ENCODE measurements at places on chromosomes 2 and 18. TPM values are rescaled to one million over a fixed set of nuclear protein-coding genes. Genes with fewer than 3 reads are reported as not detected.

Gene SCN1A
- total RNA-seq, result not detected

Gene IL1RL1
- total RNA-seq, result 4.1 TPM

Gene TGOLN2
- 50.2 TPM for total RNA-seq

DNA sequence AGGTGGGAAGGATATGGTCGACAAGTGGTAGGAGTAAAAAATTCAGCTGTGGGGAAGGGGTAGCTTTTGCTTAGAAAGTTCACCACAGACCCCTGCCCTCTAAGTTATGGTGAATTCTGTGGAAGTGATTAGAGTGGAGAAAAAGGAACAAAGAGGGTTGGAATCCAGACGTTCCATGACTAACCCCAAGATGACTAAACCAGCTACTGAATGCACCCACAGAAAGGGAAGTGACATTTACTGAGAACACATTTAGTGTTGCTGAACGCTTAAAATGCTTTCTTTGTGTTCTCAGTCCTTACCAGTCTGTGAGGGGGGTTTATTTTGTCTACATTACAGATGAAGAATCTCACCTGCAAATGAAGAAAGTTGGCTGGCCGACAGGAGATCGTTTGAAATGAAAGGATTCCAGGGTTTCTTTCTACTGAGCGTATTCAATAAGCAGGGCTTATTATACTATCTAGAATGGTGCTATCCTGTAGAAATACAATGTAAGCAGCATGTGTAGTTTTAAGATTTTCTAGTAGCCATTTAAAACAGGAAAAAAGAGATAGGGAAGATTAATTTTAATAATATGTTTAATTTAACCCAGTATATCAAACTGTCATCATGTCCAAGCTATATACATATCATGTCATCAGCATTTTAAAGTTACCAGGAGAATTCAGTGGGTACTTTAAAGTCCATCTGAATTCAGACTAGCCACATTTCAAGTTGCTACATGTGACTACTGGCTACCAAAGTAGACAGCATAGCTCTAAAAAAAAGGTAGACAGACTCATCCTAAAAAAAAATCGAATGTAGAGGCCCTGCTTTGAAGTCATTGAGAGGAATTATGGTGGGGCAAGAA, 60.1 kb downstream of the LIMS1 start:
- H3K4me1 ChIP-seq, result peaks cover 22% of the 10 kb centered on the region
- H3K27ac ChIP-seq, result peak overlapping the region; percentile 66
- H3K36me3 ChIP-seq, result no peaks in the 10 kb centered on the region
- H3K4me3 ChIP-seq, result no peak overlapping the region
- DNase-seq, result no peak

DNA sequence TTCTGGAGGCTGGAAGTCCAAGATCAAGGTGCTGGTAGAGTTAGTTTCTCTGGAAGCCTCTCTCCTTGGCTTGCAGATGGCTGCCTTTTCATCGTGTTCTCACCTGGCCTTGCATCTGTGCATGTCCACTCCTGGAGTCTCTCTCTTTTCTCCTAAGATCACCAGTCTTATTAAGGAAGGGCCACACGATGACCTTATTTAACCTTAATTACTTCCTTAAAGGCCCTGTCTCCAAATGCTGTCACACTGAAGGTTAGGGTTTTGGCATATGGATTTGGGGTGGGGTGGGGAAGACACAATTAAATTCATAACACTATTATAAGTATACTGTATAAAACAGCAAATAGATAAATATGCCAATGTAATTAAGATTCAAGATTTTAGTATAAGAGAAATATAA, 402.4 kb upstream of the HS6ST1 start:
- no peaks in the 10 kb centered on the region for H3K36me3 ChIP-seq
- no peaks in the 10 kb centered on the region for H3K4me1 ChIP-seq
- no peak overlapping the region for H3K27ac ChIP-seq
- no peak overlapping the region for H3K4me3 ChIP-seq

GRCh38 chr2:105600949-105601794, 143.5 kb upstream of the NCK2 start:
- H3K27me3 ChIP-seq, result no peaks in the 10 kb centered on the region
- H3K4me1 ChIP-seq, result no peaks in the 10 kb centered on the region
- DNase-seq, result no peak
- no peaks in the 10 kb centered on the region for H3K36me3 ChIP-seq
- no peak overlapping the region for H3K4me3 ChIP-seq
- H3K27ac ChIP-seq, result no peak overlapping the region

DNA sequence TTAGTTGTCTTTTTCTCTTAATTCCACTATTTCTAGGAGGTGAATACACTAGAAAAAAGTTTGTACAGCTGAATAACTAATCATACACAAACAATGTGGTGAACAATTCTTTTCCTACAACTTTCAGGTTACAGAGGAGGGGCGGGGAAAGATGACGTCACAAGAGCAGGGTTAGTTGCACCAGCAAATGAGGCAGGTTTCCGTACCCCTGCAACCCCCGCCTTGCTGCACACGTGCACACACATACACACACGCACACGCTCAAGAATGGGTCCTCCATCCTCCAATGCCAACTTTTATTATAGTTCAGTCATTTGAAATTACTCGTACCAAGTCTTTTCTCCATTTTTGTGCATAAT, 122.8 kb downstream of the ARL4C start:
- peak overlapping the region; percentile 34 for H3K4me3 ChIP-seq
- H3K27ac ChIP-seq, result peak overlapping the region; percentile 90
- no peak for DNase-seq
- H3K4me1 ChIP-seq, result peaks cover 22% of the 10 kb centered on the region
- no peaks in the 10 kb centered on the region for H3K27me3 ChIP-seq

- DNase-seq, result no peak
- H3K4me1 ChIP-seq, result peaks cover 6% of the 10 kb centered on the region
- H3K4me3 ChIP-seq, result no peak overlapping the region
- no peak overlapping the region for H3K27ac ChIP-seq
- H3K27me3 ChIP-seq, result no peaks in the 10 kb centered on the region
Measured at GRCh38 chr2:239106314-239106908, 258.5 kb downstream of the TWIST2 start.

DNA sequence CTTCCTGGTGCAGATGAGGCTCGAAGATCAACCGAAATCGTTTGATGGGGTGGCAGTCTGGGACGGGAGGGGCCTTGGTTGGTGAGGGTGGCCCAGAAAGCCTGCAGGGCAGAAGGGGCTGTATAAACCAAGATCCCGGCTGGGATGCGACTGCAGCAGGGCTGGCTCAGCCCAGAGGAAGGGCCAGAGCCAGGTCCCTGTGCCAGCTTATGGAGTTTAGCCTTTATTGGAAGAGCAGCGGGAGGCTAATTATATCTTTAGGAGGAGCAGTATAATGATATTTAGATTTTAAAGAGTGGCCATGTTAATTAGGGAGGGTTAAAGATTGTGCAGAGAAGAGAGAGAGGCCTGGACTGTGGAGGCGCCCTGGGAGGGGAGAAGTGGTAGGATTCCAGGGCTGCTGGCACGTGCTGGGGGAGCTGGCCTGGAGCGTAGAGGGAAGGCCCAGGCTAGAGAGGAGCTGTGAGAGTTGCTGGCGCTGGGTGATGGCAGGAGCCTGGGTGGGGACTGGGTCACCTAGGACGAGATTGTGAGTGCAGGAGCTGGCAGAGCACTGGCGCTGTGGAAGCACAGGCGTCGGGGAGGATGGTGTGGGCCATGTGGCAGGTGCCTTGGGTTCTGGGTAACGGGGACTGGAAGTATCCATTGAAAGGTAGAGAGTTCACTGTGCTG, 25.1 kb downstream of the TRAF3IP1 start:
- H3K4me1 ChIP-seq, result no peaks in the 10 kb centered on the region
- H3K27me3 ChIP-seq, result no peaks in the 10 kb centered on the region
- H3K36me3 ChIP-seq, result no peaks in the 10 kb centered on the region
- H3K4me3 ChIP-seq, result no peak overlapping the region

- no peak for DNase-seq
- no peaks in the 10 kb centered on the region for H3K4me1 ChIP-seq
- H3K4me3 ChIP-seq, result no peak overlapping the region
- H3K36me3 ChIP-seq, result no peaks in the 10 kb centered on the region
Measured at GRCh38 chr2:184611361-184612085, 13.2 kb downstream of the ZNF804A start.

- no peak overlapping the region for H3K27ac ChIP-seq
- no peaks in the 10 kb centered on the region for H3K36me3 ChIP-seq
- DNase-seq, result no peak
- no peaks in the 10 kb centered on the region for H3K27me3 ChIP-seq
Measured at GRCh38 chr18:35192415-35192814, 48.4 kb upstream of the ZNF397 start.

GRCh38 chr18:478681-479080, 21.8 kb downstream of the COLEC12 start:
- peaks cover 3% of the 10 kb centered on the region for H3K4me1 ChIP-seq
- peak overlapping the region; percentile 33 for H3K27ac ChIP-seq
- no peak overlapping the region for H3K4me3 ChIP-seq
- DNase-seq, result no peak

GRCh38 chr2:226644399-226644865, 155.2 kb downstream of the IRS1 start:
- no peaks in the 10 kb centered on the region for H3K36me3 ChIP-seq
- peaks cover 9% of the 10 kb centered on the region for H3K4me1 ChIP-seq
- peaks cover 27% of the 10 kb centered on the region for H3K27me3 ChIP-seq
- H3K4me3 ChIP-seq, result no peak overlapping the region
- H3K27ac ChIP-seq, result peak overlapping the region; percentile 5
- DNase-seq, result no peak

DNA sequence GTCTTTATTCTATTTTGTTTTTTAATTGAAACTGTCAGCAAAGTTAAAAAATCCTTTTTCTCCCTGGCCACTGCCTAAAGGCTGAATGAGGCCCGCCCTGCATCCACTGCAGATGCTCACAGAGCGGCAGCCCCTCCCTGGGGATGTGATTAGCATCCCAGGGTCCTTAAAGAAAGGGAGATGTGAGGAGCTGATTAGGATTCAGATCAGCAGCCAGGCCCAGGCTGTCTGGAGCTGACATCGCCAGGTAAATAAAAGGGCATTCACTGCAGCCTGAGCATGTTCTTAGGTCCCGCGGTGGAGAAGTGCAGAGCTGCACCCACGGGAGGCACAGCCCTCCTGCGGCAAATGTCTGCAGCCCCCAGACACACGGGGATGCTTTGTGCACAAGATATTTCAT, 83.8 kb downstream of the LONRF2 start:
- H3K27ac ChIP-seq, result no peak overlapping the region
- no peak overlapping the region for H3K4me3 ChIP-seq
- H3K27me3 ChIP-seq, result peaks cover 8% of the 10 kb centered on the region

DNA sequence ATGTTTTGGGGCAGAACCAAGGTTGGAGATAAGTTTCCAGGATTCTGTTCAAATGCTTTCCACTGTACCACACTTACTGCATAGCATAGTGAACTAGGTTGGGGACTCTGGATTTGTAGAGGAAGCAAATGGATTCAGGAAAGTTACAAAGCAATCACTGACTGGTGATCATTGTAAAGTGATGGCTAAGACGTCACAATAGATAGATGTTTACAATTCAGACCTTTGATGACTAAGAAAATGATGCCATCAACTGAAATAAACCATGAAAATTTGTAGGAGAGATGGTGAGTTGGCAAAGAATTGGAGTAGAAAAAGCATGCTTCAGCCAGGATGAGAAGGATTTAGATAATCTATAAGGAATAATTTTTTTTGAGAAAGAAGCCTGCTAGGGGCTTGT, 178.0 kb downstream of the UBE2E3 start:
- H3K36me3 ChIP-seq, result no peaks in the 10 kb centered on the region
- H3K27ac ChIP-seq, result no peak overlapping the region
- DNase-seq, result no peak

DNA sequence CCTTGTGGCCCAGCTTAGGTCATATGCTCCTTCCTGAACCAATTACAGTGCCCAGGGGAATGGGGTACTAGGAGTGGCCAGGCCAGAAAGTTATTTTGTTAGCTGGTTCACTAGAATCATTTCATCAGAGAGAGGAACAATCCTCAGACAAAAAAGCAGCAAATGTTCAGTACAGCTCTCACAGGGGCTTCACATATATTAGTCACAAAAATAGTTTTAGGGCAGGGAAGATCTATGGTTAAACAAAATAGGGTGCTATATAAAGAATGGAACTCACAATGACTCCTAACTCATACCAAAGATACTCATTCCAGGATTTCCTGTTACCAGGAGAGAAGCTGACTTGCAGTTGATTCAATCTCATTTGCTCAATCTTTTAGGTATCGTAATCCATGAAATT, 71.0 kb downstream of the CWC22 start:
- no peak overlapping the region for H3K27ac ChIP-seq
- H3K4me1 ChIP-seq, result no peaks in the 10 kb centered on the region
- peaks cover 11% of the 10 kb centered on the region for H3K36me3 ChIP-seq
- DNase-seq, result no peak

DNA sequence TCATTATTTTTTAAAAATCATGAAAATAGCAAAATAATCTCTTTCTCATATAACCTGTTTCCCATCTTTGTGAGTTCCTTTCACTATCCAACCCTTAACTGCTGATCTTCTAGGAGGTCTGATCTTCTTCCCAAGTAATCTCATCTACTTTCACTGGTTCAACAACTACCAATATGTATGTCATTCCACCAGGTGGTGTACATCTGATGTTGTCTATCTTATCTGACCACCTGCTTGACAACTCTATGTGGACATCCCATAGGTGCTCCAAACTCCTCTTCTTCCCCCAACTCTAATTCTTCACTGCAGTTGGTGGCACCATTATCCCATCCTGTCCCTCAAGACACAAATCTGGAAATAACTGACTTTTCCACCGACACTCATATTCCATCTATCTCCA, 62.5 kb downstream of the FAM228A start:
- no peaks in the 10 kb centered on the region for H3K36me3 ChIP-seq
- no peaks in the 10 kb centered on the region for H3K27me3 ChIP-seq
- no peaks in the 10 kb centered on the region for H3K4me1 ChIP-seq

GRCh38 chr18:69885841-69886531, 61.7 kb downstream of the CD226 start:
- H3K27ac ChIP-seq, result no peak overlapping the region
- no peak overlapping the region for H3K4me3 ChIP-seq

DNA sequence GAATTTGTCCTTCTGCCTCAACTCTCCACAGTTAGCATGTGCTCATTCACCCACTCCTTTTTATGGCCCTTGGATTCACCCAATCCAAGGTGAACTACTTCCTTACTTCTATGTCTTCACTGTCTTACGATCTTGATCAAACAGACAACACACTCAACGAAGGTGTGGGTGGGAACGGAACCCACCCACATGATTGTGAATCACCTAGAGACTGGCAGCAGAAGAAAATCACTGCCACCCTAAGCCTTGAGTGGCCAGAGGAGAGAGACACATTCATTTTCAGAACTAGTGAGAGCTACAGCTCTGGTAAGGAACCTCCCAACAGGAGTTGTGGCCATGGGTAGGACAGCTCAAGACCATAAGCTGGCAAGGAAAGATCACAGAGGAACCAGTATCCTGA, 194.3 kb downstream of the PLCL1 start:
- no peak overlapping the region for H3K4me3 ChIP-seq
- H3K27me3 ChIP-seq, result no peaks in the 10 kb centered on the region
- no peak for DNase-seq
- H3K36me3 ChIP-seq, result no peaks in the 10 kb centered on the region

DNA sequence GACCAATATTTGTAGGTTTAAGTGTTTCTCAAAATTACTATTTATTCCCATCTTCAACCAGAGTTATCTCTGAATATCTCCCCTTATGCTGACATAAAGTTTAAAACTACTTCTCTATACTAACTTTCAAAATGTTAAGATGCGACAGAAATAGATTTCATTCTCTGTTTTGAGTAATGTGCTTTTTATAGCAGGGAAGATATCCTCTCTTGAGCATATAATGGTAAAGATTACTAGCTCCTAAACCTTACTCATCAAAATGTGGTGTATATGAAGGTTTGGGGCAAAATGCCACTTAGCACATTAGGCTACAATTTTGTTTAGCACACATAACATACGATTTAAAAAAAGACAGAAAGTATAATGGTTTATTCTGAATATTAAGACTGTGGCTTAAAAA, 54.4 kb downstream of the CWC22 start:
- H3K27me3 ChIP-seq, result no peaks in the 10 kb centered on the region
- H3K36me3 ChIP-seq, result no peaks in the 10 kb centered on the region
- H3K27ac ChIP-seq, result no peak overlapping the region
- H3K4me1 ChIP-seq, result no peaks in the 10 kb centered on the region
- no peak overlapping the region for H3K4me3 ChIP-seq
